ENCODE measurements at places on chromosomes 5 and 9.

DNA sequence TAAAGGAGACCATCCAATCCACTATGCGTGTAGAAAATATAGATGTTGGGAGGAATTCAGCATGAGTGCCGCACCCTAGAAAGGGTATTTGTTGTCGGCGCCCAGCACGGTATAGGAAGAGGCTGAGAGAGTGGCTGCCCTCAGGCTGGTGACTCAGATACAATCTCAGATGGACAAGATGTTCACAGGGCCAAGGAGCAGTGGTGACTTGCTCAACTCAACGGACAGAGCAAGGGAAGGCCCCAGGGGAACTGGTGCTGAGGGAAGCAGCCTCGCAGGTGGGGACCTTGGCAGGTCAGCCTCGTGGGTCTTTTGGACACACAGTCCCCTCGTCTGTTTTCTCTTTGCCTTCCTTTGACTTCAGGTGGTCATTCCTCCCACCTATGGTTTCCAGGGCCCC lies 28.0 kb upstream of the IRX2 start:
- DNase-seq: no peak

DNA sequence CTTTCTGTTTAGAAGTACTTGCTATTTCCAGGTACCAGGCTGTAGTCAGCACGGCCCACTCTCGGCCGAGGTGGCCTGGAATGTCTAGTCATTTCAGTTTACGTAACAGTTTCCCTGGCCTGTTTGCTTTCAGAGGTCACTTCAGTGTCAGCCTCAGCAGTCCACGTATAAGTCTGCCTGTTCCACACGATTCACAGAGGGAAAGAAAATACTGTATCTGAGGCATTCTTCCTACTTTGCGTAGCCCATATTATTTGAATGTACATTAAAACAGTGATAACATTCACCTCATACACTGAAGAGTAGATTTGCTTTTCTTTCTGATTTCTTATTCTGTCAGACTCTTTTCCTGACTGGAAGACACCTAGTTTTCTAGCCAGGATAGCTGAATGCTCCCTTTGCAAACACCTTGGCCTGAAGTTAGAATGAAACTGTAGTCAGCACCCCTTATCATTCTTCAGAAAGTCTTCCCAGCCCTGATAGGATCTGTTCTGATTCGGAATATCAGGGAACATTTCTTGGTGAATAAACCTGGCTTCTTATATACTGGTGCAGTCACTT lies 140.9 kb downstream of the AOPEP start:
- no peak for DNase-seq

DNA sequence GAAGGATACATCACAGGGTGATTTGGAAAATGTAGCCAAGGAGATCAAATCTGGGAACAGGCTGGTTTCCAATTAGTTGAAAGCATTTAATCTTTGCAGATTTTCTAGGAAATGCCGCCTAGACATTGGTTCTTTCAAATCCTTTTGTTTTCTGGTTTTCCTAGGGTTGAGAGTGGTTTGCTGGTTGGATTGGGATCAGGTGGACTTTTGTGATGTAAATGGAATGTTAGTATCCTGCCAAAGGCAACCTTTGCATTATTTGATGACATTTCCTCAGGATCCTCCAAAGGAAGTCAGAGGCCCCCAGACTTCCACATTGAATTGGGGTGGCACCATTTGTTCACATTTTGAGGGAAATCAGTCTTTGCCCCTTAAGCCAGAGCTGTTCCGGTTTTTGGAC lies 245.5 kb upstream of the RPS23 start:
- DNase-seq: no peak

GRCh38 chr5:60634051-60634450 lies 65.9 kb downstream of the DEPDC1B start:
- DNase-seq: no peak

DNA sequence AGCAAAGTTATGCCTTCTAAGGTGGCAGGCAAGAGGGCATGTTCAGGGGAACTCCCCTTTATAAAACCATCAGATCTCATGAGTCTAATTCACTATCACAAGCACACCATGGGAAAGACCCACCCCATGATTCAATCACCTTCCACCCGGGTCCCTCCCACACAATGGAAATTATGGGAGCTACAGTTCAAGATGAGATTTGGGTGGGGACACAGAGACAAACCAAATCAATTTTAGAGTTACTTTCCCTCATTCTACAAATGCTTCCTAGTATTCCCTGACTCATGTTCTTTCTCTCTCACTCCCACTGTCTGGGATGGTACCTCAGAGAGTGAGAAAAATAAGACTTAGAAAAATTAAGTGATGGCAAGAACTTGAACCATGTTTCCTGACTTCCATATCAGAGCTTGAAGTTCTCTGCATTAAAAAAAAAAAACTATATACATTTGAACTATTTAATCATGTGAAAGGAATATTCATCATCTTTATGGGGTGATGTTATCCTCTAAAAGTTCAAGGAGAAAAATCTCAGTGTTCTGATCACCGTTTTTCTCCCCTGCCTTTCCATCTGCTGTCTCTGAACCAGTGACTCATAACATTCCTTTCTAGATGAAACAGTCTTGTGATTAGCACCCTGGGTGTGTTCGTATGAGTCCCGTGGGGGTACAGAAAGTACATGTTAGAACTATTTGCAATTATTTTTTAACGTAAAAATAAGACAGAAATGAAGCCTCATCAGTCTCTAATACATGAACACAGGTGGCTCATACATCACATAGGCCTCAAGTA lies 282.9 kb downstream of the SLF1 start:
- no peak for DNase-seq

- DNase-seq: no peak
Observed at GRCh38 chr5:22541037-22541436, 312.1 kb downstream of the CDH12 start.

DNA sequence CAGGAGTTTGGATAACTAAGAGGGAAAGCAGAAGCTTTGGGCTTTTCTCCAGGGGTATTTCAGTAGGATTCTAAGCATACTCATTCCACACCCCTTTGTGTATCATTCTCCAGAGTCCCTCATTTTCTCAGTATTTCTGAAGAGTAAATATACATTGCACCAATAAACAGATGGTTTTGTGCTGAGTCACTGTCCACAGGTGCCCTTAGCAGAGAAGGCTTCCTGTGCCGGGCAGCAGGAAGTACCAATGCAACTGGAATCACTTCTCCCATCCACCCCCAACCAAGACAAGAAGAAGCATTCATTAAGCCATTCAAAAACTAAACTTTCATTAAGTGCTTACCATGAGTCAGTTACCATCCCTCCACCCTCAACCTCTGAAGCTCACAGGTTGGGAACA lies 3.6 kb upstream of the CCNJL start:
- no peak for DNase-seq

DNA sequence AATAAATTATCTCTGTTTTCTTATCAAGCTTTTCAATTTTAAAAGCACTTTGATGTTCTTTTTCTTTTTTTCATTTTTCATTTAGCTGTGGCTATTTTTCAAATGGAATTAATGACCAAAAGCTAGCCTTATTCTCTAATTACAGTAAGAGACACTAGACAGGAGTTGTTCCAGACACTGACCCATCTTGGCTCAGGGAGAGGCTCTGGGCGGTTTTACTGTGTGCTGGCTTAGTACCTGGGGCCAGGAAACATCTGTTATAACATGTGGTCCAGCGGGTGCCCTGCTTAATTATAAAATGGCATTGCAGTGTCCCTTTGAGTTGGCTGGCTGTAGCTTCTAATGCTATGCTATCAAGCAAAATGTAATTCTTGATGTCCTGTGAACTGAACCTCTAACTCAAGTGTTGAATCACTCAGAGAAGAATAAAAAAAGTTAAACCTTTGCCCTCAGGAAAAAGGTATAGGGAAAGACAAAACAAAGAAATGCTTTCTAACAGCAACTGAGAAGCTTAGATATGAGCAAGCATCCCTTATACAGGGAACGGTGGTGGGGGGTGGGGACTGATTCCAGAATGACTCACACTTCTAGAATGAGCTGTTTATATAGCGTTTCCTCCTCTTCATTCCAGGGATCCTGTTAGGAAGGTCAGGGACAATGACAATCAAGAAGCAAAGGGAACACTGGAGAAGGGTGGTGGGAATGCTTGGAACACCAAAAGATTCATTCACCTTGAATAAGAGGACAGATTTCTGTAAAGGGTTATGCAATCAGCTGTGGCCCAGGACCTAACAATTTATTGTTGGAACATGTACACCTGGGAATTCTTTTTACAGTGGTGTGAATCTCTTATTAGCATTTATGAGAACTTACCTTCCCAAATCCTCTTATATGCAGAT lies 58.7 kb upstream of the NFIB start:
- no peak for DNase-seq
